ENCODE measurements at places on chromosomes 13 and 19.

GRCh38 chr19:43499042-43499441 is 5.5 kb downstream of the PHLDB3 start:
- DNase-seq = no peak

DNA sequence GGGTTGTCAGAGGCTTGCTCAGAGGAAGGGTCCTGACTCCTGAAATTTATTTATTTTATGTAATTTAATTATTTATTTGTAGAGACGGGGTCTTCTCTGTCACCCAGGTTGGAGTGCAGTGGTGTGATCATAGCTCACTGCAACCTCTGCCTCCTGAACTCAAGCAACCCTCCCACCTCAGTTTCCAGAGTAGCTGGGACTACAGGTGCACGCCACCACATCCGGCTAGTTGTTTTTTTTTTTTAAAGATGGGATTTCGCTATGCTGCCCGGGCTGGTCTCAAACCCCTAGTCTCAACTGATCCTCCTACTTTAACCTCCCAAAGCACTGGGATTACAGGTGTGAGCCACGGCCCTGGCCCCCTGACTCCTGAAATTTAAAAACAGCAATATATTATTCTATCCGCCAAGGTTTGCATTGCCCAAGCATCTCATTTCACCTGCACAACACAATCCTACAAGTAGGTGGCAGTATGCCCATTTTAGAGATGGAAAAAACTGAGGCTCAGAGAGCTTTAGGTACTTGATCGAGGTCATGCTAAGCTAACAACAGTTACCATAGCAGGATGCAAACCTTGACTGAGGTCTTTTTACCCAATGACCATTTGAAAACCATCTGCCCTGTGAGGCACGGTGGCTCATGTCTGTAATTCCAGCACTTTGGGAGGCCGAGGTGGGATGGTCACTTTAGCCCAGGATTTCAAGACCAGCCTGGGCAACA is 18.1 kb downstream of the ARHGEF18 start:
- DNase-seq = no peak

GRCh38 chr13:110319397-110319773 is 12.3 kb downstream of the COL4A2 start:
- no peak for DNase-seq

- DNase-seq = no peak
Measured at GRCh38 chr13:49424011-49424560, 19.8 kb downstream of the CAB39L start.

DNA sequence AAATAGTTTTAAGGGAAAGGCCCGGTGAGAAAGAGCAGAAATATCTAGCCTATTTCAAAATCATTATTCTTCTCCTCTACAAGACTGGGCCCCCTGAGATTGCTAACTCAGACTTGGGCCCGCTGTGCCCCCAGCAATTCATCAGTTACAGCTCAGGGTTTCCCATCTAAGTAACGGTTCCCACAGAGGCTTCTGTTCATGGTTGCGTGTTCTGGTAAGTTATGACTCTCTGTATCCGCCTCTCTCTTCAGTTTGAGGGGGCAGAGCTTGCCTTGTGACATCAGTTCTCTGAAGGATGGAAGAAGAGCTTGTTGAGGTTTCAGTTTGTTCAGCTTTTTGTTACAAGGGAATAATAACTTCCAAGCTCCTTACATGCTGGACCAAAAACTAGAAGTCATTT is 11.6 kb downstream of the ZNF57 start:
- DNase-seq = no peak
